ENCODE measurements at places on chromosomes 2 and 18.

GRCh38 chr2:15159751-15160177, 401.4 kb downstream of the NBAS start:
- DNase-seq = no peak

- DNase-seq = no peak
Measured at GRCh38 chr2:179123272-179123662, 73.3 kb upstream of the CCDC141 start.

GRCh38 chr18:60176259-60176658, 196.3 kb downstream of the MC4R start:
- no peak for DNase-seq

GRCh38 chr18:35810520-35810919, 162.0 kb upstream of the RMP24 start:
- DNase-seq = no peak

- DNase-seq = peak; percentile 93
Measured at GRCh38 chr2:218908721-218909619, 28.3 kb downstream of the WNT10A start.

DNA sequence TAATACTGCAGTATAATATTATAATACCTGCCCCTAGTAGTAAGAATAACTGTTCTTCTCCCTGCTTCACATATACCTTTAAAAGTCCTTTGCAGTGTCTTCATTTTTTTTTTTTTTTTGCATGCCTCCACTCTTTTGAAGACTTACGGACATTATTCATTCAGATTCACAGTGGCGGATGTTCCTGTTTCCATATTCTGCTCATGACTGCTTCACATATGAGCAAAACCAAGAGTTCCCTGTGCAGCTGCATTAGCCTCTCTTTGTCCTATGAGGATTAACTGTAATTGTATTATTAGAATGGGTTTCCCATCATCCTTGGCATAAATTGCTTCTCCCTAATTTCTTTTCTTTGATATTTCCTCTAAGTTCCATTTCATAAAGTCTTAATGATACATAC, 12.8 kb downstream of the IL18RAP start:
- no peak for DNase-seq

DNA sequence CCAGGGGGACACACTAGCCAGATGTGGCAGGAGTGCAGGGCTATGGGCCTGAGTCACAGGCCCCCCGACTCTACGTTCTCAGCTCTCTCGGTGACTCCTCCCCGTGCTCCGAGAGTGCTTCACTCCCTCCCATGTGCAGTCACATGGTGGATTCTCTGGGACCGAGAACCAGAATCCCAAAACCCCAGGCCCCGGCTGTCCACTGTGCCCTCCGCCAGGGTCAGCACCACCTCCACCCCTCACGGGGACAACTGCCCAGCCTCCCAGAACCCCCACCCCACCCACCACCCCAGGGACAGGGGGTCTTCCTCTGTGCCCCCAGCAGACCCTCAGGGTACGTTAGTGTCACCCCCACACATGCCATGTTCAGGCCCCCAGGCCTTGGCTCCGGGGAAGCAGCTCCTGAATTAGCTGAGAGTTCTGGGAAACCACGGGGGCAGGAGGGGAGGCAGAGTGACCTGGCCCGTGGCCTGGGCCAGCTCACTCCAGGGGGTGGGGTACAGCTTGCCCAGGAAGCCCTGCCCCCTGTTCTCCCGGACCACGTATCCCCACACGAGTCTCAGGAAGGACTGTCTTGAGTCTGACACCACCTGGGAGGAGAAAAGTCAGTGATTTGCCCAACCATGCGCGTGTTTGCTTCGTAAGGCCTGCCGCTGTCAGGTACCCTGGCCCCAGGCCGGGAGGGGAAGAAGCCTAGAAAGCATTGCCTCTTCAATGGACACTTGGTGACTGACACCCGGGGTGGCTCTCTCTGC, 4.4 kb downstream of the RAMP1 start:
- DNase-seq = no peak

DNA sequence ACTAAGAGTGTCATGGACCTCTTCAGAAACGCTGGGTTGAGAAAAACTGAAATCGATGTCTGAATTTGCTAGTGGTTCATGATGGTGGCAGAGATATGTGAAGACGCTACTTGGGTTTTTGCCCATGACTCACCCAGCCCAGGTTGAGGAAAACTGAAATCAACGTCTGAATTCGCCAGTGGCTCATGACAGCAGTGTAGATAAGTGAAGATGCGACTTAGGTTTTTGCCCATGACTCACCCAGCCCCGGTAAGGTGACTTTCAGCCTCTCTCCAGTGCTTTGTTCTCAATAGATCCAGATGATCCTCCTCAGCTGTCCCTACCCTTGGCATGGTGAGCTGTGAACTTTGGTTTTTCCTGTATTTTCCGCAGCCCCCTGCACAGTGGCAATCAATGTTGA, 105.3 kb upstream of the SIX3 start:
- no peak for DNase-seq

GRCh38 chr2:15412779-15413178, 148.4 kb downstream of the NBAS start:
- DNase-seq = no peak

DNA sequence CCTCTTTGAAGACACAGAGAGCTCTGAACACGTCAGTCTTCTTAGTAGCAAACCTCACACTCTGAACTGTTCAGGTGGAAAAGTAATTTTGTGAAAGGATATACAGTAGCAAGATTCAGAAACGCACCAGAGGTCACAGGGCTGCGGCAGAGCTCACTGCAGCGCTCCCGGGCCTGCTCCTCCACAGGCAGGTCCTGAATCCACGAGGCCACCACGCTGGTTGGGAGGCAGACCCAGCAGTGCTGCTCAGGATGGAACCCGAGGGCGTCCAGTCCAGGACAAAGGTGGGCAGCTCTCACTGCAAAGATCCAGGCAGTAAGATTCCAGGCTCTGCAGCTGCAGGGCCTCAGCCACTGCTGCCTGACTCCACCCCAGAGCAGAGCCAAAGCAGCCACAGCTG, 576.2 kb upstream of the SALL3 start:
- DNase-seq = peak; percentile 26

- DNase-seq = no peak
Measured at GRCh38 chr2:143431316-143431715, 302.1 kb downstream of the ARHGAP15 start.

DNA sequence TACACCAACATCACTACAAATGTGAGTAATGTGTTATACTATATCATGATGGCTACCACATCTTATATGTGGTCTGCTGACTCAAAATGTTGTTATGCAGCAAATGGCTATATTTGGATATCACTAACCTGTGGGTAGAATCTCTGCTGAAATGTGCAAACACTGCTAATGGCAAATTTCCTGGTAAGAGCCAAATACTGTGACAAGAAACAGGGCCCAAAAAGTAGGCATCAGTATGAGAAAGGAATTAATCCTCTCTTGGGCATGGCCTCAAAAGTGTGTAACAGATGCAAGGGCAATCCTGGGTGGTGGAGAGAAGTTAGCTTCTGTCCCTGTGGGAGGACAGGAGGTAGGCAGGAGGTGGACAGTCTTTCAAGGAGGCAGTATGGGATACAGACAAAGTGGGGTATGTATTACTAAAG, 13.3 kb downstream of the ATF2 start:
- DNase-seq = no peak

DNA sequence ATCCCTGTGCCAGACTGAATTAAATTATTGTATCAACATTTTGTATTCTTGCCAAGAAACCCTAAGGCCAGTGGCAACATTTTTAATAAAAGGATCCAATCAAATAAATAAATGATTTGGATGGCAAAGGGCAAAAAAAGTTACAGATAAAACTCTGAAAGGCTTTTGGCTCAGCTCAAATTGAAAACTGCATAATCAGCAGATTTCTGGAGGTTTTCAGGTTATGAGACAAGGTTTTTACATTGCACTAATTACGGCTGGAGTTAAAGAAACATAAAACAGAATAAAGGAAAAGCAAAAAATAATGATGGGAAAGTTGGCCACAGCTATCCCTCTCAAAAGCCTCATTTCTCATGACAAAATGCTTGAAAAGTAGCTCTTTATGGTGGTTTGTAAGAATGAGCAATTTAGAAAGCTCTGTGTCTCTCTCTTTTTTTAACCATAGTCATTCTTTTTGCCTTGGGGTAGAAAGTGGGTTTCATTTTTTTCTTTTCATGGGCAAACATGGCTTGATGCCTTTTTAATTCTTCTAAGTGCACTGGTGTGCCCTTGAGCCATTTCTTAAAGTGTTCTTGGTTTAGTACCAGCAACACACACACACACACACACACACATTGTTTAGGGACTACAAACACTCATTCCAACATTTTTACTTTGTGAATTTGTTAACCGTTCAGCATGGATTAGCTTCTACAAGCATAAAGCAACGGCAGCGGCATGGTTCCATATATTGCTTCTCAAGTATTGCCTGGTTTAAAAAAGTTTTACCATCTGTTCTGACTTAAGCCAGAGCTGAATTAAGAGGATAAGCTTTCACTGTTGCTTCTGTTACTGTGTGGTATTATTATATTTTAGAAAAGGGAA, 747.1 kb upstream of the FSHR start:
- no peak for DNase-seq

DNA sequence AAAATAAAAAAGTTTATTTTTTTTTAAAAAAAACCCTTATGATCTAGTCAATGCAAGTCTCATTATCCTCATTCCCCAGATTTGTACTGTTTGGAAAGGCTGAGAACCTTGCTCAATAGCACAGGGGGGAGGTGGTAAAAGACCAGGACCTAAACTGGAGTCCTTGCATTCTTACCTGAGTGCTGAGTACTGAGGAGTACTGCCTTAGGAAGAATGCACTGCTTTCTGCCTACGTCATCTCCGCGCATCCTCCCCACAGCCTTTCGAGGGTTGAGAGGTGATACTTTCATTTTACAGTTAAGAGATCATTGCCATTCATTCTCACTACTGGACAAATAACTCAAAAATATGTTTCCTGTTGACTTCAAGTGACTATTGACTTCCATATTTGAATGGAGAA, 73.8 kb downstream of the MAP3K20 start:
- DNase-seq = no peak

DNA sequence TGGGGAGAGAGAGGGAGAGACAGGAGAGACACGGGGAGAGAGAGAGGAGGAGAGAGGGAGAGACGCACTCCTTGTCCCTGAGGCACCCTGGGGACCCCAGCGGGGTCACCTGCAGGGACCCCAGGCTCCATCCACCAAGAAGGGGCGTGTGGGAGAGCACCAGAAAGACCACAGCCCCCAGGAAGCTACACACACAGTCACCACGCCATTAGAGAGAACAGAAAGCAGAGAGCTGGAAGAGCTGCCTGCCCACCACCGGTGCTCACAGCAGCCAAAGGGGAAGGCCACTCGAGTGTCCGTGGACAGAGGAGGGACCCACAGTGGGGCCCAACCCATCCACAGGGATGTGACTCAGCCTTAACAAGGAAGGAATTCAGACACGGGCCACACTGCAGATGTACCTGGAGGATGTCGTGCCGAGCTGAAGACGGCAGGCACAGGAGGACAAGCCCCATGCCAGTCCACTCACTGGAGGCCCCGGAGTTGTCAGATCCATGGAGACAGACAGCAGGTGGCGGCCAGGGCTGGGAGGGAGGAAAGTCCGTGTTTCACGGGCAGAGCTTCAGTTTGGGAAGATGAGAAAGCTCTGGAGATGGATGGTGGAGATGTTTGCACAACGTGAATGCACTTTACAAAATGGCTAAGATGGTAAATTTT, 11.5 kb upstream of the NFATC1 start:
- no peak for DNase-seq

All from mesothelial cell of epicardium (in vitro differentiated cells).